IPS-NIHi11 (cell line): ENCODE measurements at places on chromosomes 1 and 21.
A peak's percentile ranks its signal among the peaks of the same experiment; 100 is the strongest.

DNA sequence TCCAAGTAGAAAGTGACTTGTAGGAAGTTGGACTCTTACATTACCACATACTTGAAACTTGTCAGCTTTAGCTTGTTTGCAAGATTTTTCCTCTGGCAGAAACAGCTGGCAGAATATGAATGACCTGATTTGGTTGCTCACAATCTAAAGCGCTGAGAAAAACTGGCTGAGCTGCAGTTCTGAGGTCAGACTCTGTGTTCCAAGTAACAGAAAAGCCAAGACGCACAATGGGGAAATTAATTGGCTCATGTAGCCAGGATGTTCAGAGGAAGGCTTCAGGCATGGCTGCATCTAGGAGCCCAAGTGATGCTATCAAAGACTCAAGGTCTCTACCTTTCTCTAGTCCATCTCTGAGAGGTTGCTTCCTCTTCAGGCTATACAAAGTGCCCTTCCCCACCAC, 27.0 kb downstream of the ALPL start:
- DNase-seq, result no peak

DNA sequence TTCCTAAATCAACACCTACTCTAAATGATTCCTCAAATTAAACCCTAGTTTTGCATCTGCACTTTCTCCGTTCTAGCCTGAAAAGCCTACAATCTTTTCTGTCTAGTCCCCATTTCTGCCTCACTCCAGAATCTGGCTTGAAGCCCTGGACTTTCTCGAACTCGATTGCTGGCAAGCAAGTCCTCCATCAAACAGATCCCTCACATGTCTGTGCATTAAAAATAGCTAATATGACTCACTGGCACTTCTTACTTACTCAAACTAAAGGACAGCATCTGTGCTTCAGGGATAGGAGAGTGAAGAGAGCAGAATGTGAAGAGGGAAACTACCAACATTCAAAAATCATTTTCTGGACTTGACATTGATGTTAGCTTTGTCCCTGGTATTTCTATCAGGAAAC, 51.8 kb upstream of the CXADR start:
- DNase-seq, result no peak

- DNase-seq, result no peak
Measured at GRCh38 chr1:108107658-108108057, 92.5 kb downstream of the SLC25A24 start.

- peak; percentile 45 for DNase-seq
Measured at GRCh38 chr1:199422206-199422605, 605.3 kb upstream of the NR5A2 start.
